Activated naive CD8-positive, alpha-beta T cell treated with anti-CD3 and anti-CD28 coated beads for 36 hours (primary cell): ENCODE measurements at places on chromosomes 12 and 14. TPM values are rescaled to one million over a fixed set of nuclear protein-coding genes. Genes with fewer than 3 reads are reported as not detected.

The KRT6C gene
- not detected for total RNA-seq

DNA sequence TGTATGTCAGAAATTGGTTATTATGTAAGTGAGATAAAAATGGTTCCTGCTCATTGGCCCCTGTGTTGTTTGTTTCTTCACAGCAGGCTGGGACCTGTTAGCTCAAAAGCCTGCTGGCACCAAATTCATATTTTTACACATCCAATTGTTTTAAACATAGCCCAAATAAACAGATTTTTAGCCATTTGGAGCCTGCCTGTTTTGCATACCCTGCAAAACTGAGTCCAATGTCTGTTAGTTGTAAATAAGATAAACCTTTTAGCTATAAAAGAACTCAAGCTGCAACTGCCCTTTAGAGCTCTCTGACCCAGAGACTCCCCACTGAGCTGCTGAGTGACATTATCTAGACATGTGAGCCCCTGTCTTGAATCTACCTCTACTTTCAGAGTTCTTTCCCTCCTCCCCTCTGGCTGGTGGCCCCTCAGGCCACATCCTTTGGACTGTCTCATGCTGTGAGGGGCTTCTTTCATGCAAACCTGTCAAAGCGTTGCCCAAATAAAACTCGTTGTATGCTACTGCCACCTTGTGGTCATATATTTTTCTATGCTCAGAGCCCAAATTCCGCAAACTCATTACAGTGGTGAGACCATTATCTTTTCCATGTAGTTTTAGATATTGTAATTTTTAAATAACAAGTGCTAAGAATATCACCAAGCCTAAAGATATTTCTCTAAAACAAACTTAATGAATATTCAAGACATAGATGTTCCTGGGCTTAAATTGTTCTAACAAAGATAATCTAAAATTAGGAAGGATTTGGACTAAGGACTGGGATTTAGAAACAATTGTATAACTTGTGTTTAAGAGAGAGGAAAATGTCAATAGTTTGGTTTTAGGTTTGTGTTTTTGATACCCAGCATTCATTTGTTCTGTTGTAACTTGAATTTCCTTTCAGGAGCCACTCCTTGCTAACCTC is 337.9 kb downstream of the AACS start:
- no peak for DNase-seq

GRCh38 chr12:101018540-101018939 is 191.5 kb downstream of the SLC5A8 start:
- no peak for DNase-seq

- DNase-seq: no peak
These were observed 20.5 kb downstream of the RILPL1 start for GRCh38 chr12:123512838-123513665.

The LRP1-AS gene
- total RNA-seq: not detected

DNA sequence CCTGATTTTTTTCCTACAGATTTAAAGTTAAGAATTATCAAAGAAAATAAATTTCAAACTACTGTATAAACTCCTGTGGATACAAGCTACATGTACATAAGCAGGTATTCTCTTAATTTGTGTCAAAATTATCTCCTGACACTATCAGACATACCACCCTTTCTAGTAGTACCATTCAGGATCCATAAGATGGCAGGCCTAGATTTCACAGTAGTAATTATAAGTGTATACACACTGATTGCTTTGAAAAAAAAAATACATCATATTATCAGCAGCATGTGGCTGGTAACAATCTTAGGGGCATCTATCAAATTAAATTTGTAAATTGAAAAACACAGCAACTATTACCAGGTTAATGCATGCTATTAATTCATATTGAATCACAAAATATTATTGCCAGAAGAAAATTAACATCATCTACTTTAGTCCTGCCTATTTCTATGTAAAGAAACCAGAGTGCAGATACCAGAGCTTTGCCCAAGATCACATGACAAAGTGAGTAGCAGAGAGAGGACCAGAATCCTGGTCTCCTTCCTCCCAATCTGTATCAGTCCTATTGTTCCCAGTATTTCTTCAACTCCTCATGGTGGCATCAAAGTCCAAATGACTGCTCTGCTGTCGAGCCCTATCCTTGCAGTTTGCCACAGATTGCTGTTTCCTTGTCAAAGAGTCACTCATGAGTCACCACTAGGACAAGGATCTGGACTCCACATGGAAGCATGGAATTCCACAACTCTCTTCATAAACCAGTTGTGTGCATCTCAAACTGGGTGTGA is 27.7 kb upstream of the CALM1 start:
- DNase-seq: no peak

The CRIP1 gene
- 82.5 TPM for total RNA-seq

- DNase-seq: no peak
These were observed 158.7 kb downstream of the EGLN3 start for GRCh38 chr14:33792009-33792719.

GRCh38 chr14:23095196-23096108 is at the start of gene C14orf119:
Gene C14orf119 (plus strand): TSS chr14:23095505. CDS start chr14:23097659, 2,154 bp downstream.
- DNase-seq: peak; percentile 98

DNA sequence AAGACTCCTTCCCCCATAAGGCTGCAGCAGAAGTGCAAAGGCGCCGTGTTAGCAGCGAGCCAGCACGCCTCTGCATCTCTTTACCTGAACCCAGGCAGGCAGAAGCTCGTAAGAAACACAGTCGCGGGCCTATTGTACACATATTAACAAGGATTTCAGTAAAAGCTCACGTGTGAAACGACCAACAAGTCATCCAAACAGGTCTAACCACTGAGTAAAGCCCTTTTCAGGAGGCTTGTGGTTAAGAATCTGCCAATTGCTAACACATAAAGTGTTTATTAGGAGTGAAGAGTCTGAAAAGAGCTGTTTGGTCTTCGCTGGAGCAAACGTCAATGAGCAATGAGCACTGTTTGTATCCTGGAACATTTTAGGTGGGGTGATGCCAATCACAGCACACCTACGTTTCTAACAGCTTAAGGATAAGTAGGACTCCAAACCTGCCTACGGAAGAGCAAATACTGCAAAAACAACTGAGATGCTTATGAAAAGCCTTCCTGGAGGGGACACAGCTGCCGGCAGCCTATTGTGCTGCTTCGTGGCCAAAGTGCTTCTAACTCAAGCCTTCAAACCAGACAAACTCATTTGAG is 43.1 kb downstream of the PRKAB1 start:
- DNase-seq: no peak

The KCNA5 gene
- total RNA-seq: not detected

DNA sequence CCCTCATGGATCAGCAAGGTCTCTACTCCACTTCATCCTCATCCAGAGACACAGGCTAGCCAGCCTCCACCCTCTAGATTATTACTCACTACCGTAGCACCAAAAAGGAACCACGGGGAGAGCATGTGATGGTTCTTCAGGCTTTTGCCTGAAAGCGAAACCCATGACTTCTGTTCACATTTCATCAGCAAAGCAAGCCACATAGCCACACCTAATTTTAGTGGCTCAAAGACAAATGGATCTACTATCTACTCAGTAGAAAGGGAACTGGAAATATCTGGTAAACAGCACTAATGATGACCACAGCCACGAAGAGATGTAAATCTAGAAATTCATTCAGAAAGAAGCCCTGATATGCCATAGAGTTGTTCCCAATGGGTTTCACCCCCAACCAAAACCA is 51.4 kb downstream of the VCPKMT start:
- peak; percentile 68 for DNase-seq

- no peak for DNase-seq
These were observed 130.3 kb upstream of the NUDT4 start for GRCh38 chr12:93247313-93247991.
